NCI-H226 (cell line): ENCODE measurements at places on chromosomes 7 and 10.

GRCh38 chr7:110521357-110521911 is 569.5 kb upstream of the LRRN3 start:
- no peak for DNase-seq

GRCh38 chr10:112532189-112532588 is 85.2 kb downstream of the VTI1A start:
- no peak for DNase-seq

DNA sequence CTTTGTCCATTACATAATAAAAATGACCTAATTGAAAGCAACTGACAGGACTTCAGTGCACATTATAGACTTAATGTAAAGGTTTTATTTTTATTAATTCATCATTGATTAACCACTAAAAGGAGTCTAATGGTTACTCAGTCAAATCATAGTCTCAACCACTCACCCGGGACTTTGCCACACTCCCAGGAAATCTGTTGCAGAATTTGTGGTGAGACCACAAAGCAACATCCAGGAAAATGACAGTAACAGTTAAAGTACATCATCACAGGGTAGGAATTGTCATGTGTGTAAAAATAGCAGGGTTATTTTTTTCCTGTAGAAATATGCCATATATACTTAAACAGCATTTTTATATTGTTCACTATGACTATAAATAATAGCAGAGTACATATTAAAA is 6.3 kb upstream of the HGF start:
- no peak for DNase-seq

- peak; percentile 11 for DNase-seq
Measured at GRCh38 chr10:47152861-47153349, 147.1 kb upstream of the GDF10 start.

- no peak for DNase-seq
Measured at GRCh38 chr10:103669243-103669929, 175.9 kb downstream of the NEURL1 start.

GRCh38 chr7:92034116-92034515 is 93.5 kb downstream of the AKAP9 start:
- no peak for DNase-seq

DNA sequence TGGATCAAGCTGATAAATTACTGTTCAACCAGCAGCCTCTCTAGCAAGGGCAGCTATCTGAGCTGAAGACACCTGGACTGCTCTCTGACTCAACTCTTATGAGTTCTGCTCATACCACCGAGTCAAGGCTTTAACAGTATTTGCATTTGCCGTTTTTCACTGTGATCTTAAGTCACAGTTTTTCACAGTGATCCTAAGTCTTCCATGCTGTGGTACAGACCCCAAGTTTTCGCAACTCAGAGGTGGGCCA is 31.3 kb downstream of the PIP4K2A start:
- DNase-seq, result no peak

GRCh38 chr10:34538281-34538829 is 276.7 kb downstream of the PARD3 start:
- no peak for DNase-seq

- no peak for DNase-seq
Measured at GRCh38 chr10:113894581-113894980, 40.1 kb downstream of the NHLRC2 start.

DNA sequence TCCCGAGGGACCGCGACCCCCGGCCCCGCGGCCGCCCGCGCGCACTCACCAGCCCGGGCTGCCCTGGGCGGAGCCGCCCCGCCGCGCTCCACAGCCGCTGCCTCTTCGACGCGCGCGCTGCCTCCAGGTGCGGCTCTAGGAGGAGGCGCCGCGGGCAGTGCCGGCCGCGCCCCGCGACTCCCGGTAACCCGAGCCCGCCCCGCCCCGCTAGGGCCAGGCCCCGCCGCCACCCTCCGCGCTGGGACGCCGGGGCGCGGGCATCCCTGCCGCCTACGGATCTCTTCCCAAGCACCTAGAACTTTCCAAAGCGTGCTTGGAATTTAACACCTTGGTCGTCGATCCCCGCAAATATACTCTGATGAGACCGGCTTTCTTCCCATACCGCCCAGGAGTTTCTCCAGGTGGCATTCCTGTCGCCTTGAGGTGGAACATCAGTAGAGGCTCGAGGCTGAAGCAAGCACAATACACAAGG is at the start of gene SLC26A5:
Gene SLC26A5, minus strand, starts transcription at position 159 of the 472 bp plus-strand sequence. CDS start 24,693 bp downstream, outside the sequence.
- DNase-seq, result no peak

- no peak for DNase-seq
Measured at GRCh38 chr7:34048445-34048844, 143.1 kb downstream of the BMPER start.

DNA sequence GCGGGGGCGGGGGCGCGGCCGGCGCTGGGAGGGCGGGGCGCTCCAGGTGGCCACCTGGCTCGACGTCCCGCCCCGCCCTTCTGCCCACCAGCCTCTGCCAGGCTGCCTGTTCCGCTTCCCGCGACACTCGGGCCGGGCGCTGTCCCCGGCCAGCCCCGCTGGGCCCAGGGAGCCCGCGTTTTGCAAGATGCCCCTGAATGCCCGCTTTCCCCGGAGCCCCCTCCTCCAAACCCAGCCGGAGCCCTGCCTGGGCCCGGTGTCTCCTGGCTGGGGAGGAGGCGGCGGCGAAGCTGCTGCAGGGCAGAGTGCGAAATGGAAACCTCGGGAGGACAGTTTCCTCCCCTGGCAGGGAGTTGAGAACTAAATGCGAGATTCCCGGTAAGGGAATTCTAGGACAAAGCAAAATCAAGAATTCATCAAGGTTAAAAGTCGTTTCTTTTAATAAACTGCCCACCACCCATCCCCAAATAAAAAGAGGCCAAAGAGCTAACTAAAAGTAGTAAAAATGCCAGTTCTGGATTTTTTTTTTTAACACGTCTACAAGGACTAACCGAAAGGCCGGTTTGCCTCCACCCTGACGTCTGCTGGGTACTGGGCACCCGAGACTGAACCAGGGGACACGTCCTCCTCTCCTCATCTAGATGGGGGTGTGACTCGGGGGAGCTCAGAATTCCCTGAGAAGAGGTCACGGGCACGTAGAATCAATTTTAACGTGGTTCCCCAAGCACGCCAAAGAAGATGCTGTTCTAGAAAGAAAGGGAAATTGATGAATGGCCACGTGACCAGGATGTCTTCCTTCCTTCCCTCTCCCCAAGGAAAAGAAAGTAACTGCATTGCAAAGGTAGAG is 200.4 kb upstream of the NFE2L3 start:
- DNase-seq, result no peak

- DNase-seq, result no peak
Measured at GRCh38 chr7:151793991-151794507, 82.9 kb downstream of the PRKAG2 start.

DNA sequence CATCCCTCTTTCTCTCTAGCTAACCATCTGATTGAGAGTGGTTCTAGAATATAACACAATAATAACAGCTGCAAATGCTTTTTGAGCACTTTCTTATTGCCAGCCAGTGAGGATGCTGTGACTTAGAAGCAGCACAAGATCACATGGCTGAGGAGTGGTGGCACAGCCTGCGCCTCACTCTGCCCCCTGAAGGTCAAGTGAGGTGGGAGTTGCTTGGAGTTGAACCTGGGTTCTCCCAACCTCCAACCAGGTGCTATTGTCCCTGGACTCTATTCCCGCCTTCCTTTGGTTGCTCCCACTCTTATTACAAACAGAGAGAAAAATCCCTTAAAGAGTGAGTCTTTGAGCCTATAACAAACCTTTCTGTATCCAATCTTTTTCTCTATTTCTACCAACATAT is 280.3 kb upstream of the PODXL start:
- no peak for DNase-seq

GRCh38 chr10:107423903-107424302 is 259.4 kb upstream of the SORCS1 start:
- no peak for DNase-seq

DNA sequence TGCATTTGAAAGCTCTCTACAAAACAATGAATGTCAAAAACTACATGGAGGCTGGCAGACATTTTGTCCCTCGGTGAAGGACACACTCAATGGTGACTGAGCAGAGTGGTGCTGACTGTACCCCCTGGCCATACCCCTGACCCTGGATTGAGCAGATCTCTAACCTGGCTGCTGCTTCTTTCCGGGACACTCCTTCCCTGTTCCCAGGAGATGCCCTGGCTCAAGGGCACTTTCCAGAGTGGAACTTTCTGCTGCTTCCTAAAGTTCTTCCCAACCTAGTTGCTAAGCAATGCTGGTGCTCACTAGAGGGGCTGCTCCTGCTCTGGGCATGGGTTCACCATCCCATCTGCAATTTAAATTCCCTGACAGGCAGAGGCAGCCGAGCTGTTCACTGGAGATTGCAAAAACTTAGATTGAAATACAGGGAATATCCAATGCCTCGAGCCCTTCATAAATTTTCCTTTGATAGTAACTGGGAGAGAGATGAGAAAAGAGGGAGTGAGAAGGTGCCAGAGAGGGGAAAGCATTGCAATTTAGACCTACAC is 384.3 kb upstream of the PODXL start:
- no peak for DNase-seq

- DNase-seq, result peak; percentile 75
Measured at GRCh38 chr10:44935201-44935965, 24.2 kb upstream of the RASSF4 start.

- peak; percentile 89 for DNase-seq
Measured at GRCh38 chr7:28433699-28434219, 21.4 kb downstream of the CREB5 start.

DNA sequence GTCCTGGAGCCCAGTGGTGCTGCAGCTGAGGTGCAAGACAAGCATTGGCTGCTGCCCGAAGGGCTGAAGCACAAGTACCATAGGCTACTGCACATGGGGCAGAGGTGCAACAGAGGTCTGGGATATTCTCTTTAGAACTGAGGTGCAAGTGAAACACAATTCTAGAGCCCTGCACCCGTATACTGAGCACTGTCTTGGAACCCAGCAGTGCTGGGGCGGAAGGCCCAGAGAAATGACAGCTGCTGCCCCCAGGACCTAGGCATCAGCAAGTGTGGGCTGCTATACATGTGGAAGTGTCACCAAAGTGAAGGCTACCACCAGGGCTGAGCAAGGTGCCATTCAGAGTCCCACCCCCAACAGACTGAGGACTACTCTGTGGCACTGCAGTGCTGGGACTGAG is 393.6 kb upstream of the STEAP1 start:
- DNase-seq, result no peak
